ENCODE measurements at places on chromosomes 6 and 20. TPM values are rescaled to one million over a fixed set of nuclear protein-coding genes. Genes with fewer than 3 reads are reported as not detected.
A peak's percentile ranks its signal among the peaks of the same experiment; 100 is the strongest.

Gene MYLIP
- total RNA-seq: 48.1 TPM

- peak; percentile 30 for DNase-seq
These were observed 42.6 kb upstream of the SCML4 start for GRCh38 chr6:107866606-107867301.

- DNase-seq: peak; percentile 53
These were observed 206.9 kb downstream of the IBTK start for GRCh38 chr6:82040405-82041221.

DNA sequence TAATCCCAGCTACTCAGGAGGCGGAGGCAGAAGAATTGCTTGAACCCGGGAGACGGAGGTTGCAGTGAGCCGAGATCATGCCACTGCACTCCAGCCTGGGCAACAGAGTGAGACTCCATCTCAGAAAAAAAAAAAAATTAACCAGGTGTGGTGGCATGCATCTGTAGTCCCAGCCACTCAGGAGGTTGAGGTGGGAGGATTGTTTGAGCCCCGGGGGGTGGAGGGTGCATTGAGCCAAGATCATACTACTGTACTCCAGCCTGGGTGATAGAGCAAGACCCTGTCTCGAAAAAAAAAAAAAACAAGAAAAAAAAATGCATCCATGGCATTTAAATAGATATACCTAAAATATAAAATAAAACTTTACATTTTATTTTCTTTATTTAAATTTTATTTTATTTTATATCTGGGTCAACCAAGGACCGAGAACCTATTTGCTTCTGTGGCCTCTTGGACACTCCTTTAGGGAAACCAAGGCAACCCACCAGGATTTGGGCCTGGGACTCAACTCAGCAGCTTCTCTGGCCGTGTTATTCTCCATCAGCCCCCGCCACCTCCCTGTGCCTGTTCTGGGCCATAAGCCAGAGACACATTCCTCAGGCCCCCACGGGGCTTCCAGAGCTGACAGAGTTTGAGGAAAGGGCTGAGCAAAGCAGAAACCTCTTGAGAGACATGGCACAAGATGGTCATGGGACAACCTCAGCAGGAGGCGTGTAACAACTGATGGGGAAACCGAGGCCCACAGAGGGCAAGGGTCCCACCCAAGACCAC is 6.2 kb downstream of the SNTA1 start:
- DNase-seq: no peak

DNA sequence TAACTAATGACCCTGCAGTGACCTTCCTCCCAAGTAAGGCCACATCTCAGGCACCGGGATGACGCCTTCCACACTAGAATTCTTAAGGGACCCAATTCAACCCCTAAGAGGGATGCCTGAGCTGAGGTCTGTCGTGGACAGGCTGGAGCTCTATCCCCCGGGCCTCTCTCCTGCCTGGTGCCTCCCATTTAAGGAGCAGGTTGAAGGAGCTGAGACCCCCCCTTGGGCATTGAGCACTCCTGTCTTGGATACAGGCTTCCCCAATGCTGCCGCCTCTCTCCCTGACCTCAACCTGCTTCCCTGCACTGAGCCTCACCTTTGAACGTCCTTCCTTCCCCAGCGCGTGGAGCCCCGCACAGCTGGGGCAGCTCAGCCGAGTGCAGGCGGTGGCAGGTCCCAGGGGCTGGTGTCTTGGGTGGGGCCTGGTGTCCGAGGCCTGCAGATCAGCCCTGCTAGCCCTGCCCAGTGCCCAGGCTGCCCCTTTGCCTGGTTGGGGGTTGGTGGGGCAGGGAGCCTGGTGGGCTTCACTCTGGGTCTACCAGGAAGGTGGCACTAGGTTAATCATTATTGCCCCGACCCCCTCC is 19.9 kb upstream of the BHLHE23 start:
- DNase-seq: no peak
